ENCODE measurements at places on chromosomes 5 and 9.
A peak's percentile ranks its signal among the peaks of the same experiment; 100 is the strongest.

DNA sequence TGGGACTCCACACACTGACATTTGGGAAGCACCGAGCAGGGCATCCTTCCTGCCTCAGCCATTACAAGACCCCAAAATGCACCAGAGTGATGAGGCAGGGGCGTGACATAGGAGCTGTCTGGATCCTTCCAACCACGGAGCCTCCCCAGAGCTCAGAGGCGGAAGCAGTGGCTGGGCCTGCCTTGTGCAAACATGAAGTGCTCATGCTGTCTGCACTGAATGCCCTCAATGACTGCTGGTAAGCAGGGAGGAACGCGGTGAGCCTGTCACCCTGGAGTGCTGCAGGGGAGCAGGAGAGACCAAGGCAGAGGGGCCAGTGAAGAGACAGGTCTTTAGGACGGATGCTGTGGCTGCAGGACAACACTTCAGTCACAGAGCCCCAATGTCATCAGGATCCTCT, 60.2 kb upstream of the HRH2 start:
- peaks cover 28% of the 10 kb centered on the region for H3K27me3 ChIP-seq
- no peak overlapping the region for H3K27ac ChIP-seq
- no peak overlapping the region for H3K4me3 ChIP-seq
- DNase-seq: no peak
- no peaks in the 10 kb centered on the region for H3K4me1 ChIP-seq

- H3K27ac ChIP-seq: peak overlapping the region; percentile 39
- no peaks in the 10 kb centered on the region for H3K27me3 ChIP-seq
- H3K36me3 ChIP-seq: no peaks in the 10 kb centered on the region
- no peak overlapping the region for H3K4me3 ChIP-seq
- DNase-seq: peak; percentile 56
Observed at GRCh38 chr5:135242021-135242865, 156.8 kb downstream of the MACROH2A1 start.

DNA sequence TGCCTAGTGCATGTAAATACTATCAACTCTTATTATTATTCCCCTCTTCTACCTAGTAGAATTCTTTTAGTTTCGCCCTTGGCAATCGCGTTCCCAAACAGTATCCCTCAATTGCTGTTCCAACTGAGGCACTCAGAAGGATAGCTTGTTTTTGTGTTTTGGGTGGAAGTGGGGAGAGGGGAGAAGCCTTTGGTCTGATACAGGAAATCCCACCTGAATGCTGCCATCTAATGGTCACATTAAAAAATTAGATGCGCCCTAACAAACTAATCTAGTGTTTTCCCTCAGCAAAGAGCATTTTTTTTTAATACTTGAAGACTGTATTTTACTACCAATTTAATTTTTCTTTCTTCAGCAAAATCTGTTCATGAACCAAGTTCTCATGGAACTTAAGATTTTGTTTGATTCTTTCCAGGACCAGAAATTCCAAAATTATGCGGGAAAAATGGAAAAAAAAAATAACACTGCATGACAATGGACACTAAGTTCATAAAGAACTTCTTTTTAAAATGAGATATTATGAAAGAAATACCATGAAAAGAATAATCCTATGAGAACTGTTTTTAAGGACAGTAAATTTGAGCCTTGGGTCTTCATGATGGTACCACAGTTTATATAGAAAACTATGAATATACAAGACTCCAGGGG, 22.2 kb upstream of the GLDC start:
- no peaks in the 10 kb centered on the region for H3K36me3 ChIP-seq
- no peak overlapping the region for H3K4me3 ChIP-seq
- DNase-seq: peak; percentile 26

GRCh38 chr9:78612091-78612490, 315.2 kb downstream of the PSAT1 start:
- no peak overlapping the region for H3K4me3 ChIP-seq
- no peaks in the 10 kb centered on the region for H3K27me3 ChIP-seq
- H3K4me1 ChIP-seq: peaks cover 21% of the 10 kb centered on the region
- H3K36me3 ChIP-seq: no peaks in the 10 kb centered on the region
- peak; percentile 59 for DNase-seq
- H3K27ac ChIP-seq: 0 out of 2 replicates have a peak overlapping the region, but pooled peaks have one; percentile 8

DNA sequence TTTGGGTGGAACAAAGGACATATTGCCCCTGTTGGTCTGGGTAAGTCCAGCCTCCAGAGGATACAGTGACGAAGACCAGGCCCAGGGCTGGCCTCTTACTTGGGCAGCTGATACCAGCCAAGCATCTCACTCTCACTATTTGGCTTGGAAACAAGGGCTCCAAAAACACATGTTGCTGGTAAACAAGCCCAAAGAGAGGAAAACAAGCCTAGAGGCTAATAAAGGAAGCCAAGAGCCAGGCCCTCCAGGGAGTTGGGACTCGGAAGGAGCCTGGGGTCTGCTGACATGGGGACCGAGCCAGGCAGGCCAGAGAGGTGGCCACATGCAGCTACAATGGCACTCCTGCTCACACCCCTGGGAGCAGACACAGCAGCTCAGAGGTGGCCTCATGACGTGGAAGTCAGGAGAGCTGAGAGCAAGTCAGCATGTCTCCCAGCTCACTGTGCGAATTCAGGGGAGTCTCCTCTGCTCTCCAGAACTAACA, 5.7 kb downstream of the SPARC start:
- DNase-seq: no peak
- no peaks in the 10 kb centered on the region for H3K27me3 ChIP-seq
- H3K4me3 ChIP-seq: no peak overlapping the region
- H3K27ac ChIP-seq: no peak overlapping the region
- H3K4me1 ChIP-seq: peaks cover 20% of the 10 kb centered on the region

Data from PC-3 (cell line).